ENCODE measurements at places on chromosomes 1 and 21. TPM values are rescaled to one million over a fixed set of nuclear protein-coding genes. Genes with fewer than 3 reads are reported as not detected.

The ELAVL4 gene
- polyA plus RNA-seq, result not detected

The DNAJC6 gene
- polyA plus RNA-seq, result not detected

The TDRD10 gene
- polyA plus RNA-seq, result not detected

The CHIA gene
- not detected for polyA plus RNA-seq

The EFNA1 gene
- 0.10 TPM for polyA plus RNA-seq

The HMGCS2 gene
- polyA plus RNA-seq, result not detected

DNA sequence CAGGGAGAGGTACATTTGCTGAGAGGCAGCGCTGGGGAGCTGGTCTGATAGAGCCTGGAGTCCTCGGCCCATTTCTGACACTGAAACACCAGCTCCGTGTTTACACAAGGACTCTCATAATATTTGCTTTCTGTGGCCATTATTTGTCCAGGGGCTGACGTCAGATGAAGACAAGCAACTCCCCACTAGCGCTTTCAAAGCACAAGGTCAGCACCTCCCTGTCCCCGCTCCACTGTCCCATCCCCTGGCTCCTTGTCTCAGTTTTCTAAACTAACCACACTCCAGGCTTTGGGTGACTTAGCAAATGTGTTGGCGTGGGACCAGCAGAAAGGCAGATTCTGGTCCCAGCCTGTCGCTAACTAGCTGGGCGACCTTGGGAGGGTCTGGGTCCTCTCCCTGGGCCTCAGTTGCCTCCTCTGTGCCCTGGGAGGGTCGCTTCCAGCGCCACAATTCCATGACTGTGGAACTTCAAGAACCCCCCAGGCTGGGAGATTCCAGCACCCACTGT, 37.4 kb upstream of the ZBTB40 start:
- DNase-seq, result no peak
- no peaks in the 10 kb centered on the region for H3K4me1 ChIP-seq
- no peak overlapping the region for H3K4me3 ChIP-seq
- no peaks in the 10 kb centered on the region for H3K27me3 ChIP-seq
- no peaks in the 10 kb centered on the region for H3K36me3 ChIP-seq

DNA sequence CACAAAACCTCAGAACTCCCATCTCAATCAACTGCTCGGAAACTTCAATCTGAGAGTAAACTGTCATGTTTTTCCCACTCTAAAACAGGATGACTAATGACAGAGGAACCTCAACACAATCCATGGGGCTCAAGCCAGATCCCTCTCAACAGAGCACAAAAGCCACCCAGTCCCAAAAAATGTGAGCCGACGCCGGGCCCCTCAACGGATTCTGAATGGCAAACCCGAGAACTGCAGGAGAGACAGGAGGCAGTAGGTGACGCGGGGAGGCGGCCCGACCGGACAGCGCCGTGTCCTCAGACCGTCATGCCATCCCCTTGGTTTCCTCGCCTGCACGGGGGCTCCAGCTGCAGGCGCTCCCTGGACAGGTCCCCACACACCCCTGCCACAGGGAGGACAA, 53.4 kb downstream of the SSBP3 start:
- DNase-seq, result no peak
- H3K4me3 ChIP-seq, result no peak overlapping the region
- no peaks in the 10 kb centered on the region for H3K27me3 ChIP-seq
- no peak overlapping the region for H3K27ac ChIP-seq
- H3K36me3 ChIP-seq, result no peaks in the 10 kb centered on the region
- peaks cover 14% of the 10 kb centered on the region for H3K4me1 ChIP-seq

DNA sequence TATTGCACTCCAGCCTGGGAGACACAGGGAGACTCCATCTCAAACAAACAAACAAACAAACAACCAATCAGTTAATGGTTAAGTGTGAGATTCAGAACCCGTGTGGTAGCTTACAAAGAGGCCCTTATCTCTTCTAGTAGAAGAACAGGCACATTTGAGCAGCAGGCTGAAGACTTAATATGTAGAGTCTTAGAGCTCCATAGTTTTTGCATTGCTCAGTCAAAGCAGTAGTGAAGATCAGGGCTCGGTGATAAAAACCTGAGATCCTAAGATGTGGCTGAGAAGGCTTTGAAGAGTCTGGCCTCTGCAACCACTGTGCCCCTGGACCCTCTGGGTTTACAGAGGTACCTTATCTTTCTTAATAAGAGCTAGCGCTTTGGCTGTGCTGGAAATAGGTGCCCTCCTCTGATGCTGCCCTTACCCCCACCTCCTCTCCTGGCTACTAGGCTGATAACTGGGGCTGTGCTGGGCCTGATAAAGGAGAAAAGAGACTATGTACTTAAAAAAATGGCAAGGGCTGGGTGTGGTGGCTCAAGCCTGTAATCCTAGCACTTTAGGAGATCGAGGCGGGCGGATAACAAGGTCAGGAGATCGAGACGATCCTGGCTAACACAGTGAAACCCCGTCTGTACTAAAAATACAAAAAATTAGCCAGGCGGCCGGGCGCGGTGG, 10.5 kb upstream of the UCK2 start:
- H3K27me3 ChIP-seq, result no peaks in the 10 kb centered on the region
- no peak overlapping the region for H3K4me3 ChIP-seq
- no peak for DNase-seq
- H3K27ac ChIP-seq, result no peak overlapping the region
- H3K36me3 ChIP-seq, result no peaks in the 10 kb centered on the region

DNA sequence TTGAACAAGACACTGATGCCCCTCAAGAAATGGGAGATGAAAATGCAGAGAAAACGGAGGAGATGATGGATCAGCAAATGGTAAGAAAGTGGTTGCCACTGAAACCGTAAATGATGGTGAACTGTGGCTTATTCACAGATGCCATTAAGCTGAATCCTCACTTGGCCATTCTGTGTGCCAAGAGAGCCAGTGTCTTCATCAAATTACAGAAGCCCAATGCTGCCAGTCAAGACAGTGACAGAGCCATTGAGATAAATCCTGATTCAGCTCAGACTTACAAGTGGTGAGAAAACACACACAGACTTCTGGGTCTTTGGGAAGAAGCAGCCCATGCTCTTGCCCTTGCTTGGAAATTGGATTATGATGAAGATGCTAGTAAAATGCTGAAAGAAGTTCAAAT, 52.5 kb downstream of the NBPF6 start:
- no peak overlapping the region for H3K27ac ChIP-seq
- H3K36me3 ChIP-seq, result no peaks in the 10 kb centered on the region
- H3K27me3 ChIP-seq, result peaks cover 54% of the 10 kb centered on the region
- no peak for DNase-seq
- peaks cover 18% of the 10 kb centered on the region for H3K4me1 ChIP-seq

- no peaks in the 10 kb centered on the region for H3K27me3 ChIP-seq
- peak overlapping the region; percentile 61 for H3K27ac ChIP-seq
- peak; percentile 67 for DNase-seq
- H3K4me3 ChIP-seq, result no peak overlapping the region
- H3K36me3 ChIP-seq, result no peaks in the 10 kb centered on the region
- H3K4me1 ChIP-seq, result peaks cover 98% of the 10 kb centered on the region
These were observed 15.5 kb downstream of the DPYD start for GRCh38 chr1:97905141-97905940.

- H3K4me3 ChIP-seq, result no peak overlapping the region
- H3K27ac ChIP-seq, result no peak overlapping the region
- no peaks in the 10 kb centered on the region for H3K4me1 ChIP-seq
- no peaks in the 10 kb centered on the region for H3K27me3 ChIP-seq
- H3K36me3 ChIP-seq, result no peaks in the 10 kb centered on the region
- DNase-seq, result no peak
These were observed 44.1 kb upstream of the ARHGEF16 start for GRCh38 chr1:3410142-3410925.

- DNase-seq, result no peak
- H3K27ac ChIP-seq, result no peak overlapping the region
- no peak overlapping the region for H3K4me3 ChIP-seq
- peaks cover 13% of the 10 kb centered on the region for H3K36me3 ChIP-seq
- H3K27me3 ChIP-seq, result no peaks in the 10 kb centered on the region
- H3K4me1 ChIP-seq, result peaks cover 4% of the 10 kb centered on the region
These were observed 35.5 kb downstream of the CDC14A start for GRCh38 chr1:100387657-100388350.

DNA sequence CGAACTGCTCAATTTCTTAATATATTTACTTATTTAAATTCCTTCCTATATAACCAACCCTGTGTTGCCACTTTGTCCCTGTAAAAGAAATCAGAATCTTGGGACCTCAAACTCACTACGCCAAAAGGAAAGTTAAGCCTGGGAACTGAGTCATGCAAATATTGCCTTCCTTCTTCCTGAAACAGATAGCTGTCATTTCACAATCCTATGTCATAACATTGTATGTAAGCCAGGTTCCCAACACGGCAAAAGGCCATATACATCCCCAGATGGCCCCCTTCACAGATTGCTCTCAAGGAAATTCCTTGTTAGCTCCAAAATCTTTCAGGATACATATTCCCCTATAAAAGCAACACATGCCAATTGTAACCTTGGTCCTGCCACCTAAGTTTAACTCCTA, 39.7 kb downstream of the C21orf91 start:
- H3K4me1 ChIP-seq, result peaks cover 73% of the 10 kb centered on the region
- DNase-seq, result peak; percentile 63
- H3K4me3 ChIP-seq, result no peak overlapping the region
- H3K27me3 ChIP-seq, result no peaks in the 10 kb centered on the region
- no peaks in the 10 kb centered on the region for H3K36me3 ChIP-seq

- no peak for DNase-seq
- H3K36me3 ChIP-seq, result no peaks in the 10 kb centered on the region
- H3K4me1 ChIP-seq, result no peaks in the 10 kb centered on the region
These were observed 25.3 kb upstream of the IPP start for GRCh38 chr1:45775794-45776193.

DNA sequence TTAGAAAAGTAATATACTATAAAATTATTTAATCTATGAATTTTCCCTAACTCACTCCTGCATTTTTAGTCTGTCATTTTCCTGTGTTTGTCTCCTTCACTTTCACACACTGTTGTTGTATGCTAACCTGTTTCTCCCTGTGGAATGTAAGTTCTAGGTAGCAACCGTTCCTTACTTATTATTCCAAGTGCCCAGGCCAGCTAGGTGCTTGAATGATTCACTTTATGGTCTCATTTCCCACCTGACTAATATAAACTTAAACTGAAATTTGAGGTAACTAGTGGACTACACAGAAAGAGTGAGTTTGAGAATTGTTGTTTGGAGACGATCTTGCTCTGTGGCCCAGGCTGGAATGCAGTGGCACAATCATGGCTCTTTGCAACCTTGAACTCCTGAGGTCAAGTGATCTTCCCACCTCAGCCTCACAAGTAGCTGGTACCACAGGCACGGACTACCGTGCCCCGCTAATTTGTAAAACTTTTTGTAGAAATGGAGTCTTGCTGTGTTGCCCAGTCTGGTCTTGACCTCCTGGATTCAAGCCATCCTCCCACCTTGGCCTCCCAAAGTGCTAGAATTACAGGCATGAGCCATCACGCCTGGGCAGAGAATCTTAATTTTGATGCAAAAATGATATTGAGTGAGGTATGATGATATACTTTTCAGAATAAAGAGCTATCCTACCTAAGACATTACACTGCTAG, 1.9 kb downstream of the ZYG11B start:
- H3K36me3 ChIP-seq, result peaks cover 3% of the 10 kb centered on the region
- no peak for DNase-seq
- no peak overlapping the region for H3K4me3 ChIP-seq

DNA sequence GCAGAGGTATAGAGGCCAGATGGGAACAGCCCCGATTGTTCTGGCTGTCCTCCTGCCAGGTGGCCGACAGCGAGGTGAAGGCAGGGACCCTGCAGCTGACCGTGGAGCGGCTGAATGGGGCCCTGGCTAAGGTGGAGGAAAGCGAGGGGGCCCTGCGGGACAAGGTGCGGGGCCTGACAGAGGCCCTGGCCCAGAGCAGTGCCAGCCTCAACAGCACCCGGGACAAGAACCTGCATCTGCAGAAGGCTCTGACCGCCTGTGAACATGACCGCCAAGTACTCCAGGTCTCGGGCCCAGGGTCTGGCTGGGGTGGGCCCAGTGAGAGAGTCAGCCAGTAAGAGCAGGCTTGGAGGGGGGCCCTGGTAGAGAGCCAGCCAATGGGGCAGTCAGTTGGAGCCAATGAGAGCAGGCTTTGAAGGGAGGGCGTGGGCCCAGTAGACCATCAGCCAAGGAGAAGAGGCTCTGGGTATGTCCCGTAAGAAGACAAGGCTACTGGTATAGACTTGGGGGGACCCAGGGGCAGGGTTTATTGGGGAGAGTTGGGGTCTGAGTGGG, 11.3 kb downstream of the MFAP2 start:
- no peak overlapping the region for H3K4me3 ChIP-seq
- no peak for DNase-seq
- H3K27ac ChIP-seq, result no peak overlapping the region

- H3K36me3 ChIP-seq, result peaks cover 97% of the 10 kb centered on the region
- H3K27me3 ChIP-seq, result no peaks in the 10 kb centered on the region
- no peaks in the 10 kb centered on the region for H3K4me1 ChIP-seq
- no peak for DNase-seq
These were observed 85.1 kb downstream of the CAPZB start for GRCh38 chr1:19400192-19400611.

DNA sequence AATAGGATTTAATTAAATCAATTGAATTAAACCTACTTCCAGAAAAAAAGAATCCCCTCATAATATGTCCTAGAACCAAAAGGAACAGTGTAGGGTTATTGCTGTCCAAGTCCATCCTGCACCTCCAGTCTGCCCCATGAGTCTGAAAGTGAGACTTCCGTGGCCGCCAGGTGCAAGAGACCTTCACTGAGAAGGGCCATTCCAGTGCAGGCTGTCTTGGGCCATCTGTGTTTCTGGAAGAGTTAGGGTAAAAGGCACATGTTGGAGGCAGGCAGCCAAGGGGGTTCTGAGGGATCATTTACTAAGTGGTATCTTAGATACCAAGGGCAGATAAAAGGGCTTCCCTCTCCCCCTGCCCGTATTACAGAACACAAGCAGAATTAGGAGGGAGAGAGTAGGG, 31.0 kb downstream of the UBE2T start:
- H3K4me1 ChIP-seq, result no peaks in the 10 kb centered on the region
- no peak for DNase-seq
- no peak overlapping the region for H3K4me3 ChIP-seq
- no peaks in the 10 kb centered on the region for H3K36me3 ChIP-seq
- peaks cover 9% of the 10 kb centered on the region for H3K27me3 ChIP-seq
- no peak overlapping the region for H3K27ac ChIP-seq
